ENCODE measurements at places on chromosomes 2 and 18.

DNA sequence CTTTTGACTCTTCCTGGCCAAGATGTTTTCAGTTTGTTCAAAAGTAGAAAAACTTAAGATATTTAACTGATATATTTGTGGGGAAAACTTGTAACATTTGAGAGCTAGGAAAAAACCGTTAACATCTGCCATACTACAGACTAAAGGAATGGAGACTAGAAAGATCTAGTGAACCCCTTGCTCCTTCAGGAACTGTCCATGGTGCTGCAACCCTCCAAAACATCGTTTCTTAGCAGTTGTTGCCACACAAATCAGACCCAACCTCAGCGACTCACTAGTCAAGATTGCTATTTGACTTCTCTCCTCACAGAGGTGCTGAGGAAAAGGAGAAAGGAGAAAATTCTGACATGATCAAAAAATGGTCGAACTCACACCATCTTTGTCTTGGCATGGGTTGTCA is 393.8 kb upstream of the LYPD1 start:
- DNase-seq, result no peak

DNA sequence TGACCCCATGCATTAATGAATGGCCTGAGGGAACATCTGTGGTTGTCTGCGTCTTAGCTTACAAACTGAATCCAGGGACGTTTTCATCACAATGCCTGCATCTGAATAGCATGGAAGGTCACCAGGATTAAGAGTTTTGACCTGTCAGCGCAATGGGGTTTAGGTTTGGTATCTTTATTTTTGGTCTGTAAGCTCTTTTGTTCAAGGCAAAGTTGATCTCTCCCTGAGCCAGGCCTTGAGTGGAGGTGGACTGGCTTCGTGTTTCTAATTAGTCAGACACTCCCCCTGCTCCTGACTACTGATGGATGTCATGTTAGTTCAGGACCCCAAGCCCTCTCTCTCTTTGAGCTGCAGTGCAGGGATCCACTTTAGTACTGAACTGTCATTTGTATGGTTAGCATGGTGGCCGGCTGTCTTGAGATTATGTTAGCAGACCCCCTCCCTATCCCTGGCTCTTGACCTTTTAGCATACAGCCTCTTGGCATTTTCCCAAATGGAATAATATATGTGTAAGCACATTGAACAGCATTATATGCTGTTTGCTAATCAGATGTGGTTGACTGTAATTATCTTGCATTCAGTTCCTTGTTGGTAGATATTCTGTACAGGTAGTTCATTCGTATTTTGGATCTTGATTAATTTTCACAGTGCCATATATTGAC is 59.2 kb downstream of the LYPD6 start:
- no peak for DNase-seq

DNA sequence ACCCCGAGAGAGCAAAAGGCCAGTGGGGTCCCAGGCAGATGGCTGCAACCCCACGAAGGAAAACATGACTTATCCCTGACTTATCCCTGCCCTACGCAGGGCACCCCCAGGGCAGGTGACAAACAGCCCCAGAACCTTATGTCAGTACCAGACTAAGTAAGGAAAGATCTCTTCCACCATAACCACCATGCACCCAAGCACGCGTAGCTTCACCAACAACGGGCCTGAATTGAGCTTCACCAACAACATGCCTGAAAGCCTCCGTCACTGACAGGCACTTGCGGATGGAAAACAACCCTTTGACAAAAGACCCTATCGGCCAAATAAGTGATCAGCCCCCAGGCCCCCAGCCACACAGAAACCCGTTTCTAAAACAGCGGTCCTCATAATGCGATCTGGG is 34.1 kb downstream of the HDAC4 start:
- no peak for DNase-seq

DNA sequence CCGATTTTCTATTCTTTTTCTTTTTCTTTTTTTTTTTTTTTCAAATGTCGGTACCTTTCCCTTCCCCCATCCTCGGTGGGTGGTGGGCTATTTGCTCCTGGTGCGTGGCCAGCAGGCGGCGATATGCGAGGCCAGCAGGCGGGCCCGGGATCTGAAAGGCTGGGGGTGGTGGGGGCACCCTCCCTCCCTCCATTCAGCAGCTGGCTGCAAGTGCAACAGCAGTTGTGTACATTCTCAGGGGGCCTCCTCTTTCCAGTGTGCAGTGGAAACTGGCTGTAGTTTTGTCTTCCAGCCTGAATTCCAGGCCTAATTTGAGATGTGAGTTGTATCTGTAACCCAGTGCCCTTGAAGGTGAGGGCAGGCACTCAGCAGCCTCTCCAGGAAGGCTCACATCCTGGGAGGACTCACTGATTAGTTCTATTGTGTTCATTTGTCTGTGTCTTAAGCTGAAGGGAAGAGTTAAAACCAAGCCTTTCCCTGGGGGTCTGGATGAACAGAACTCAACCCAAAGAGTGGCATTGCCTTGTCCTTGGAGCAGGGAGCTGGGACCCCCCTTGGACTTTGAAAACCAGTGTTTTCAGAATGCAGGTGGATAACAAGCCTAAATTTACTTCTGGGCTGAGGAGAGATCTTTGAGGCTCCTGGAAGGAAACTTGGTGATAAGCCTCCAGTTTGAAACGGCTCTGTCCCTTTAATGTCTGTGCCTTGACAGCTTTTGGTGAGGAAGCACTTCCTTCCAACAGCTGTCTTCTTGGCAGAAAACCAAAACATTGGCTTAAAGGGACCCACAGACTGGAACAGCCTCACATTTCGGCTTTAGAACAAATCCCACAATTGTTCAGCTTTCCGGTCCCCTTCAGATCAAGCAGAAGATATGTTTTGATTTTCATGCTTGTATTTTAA is 3.3 kb downstream of the MYCN start:
- DNase-seq, result peak; percentile 74

DNA sequence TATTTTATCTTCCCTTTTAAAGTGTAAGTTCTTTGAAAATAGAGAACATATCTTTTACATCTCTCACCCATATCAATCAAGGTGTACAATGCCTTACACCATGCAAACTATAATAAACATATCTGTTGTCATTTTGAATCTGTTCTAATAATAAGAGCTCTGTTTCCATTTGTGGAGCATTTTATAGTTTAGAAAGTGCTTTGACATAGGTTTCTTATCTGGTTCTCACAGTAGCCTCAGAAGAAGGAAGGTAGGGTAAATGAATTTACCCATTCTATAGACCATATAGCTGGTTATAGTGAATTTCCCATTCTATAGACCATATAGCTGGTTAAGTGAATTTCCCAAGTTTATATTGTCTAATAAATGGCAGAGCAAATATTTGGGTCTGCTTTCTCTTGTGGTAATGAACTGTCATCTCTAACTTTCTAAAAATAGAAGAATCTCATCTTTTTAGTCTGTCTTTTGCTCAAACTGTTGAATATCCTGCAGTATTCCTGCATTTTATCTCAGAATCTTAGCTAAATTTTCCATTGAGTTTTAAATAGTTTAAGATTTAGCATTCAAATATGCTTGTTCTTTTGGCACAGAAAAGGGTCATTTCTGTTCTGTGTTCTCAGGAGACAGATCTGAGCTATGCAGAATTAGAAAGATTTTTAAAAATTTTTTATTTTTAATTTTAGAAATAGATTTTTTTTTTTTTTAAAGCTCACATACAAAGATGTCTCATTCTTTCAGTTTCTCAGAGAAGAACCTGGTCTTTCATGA is 80.7 kb upstream of the STON1 start:
- no peak for DNase-seq

- DNase-seq, result no peak
Observed at GRCh38 chr2:132733094-132733493, 63.1 kb upstream of the LYPD1 start.

DNA sequence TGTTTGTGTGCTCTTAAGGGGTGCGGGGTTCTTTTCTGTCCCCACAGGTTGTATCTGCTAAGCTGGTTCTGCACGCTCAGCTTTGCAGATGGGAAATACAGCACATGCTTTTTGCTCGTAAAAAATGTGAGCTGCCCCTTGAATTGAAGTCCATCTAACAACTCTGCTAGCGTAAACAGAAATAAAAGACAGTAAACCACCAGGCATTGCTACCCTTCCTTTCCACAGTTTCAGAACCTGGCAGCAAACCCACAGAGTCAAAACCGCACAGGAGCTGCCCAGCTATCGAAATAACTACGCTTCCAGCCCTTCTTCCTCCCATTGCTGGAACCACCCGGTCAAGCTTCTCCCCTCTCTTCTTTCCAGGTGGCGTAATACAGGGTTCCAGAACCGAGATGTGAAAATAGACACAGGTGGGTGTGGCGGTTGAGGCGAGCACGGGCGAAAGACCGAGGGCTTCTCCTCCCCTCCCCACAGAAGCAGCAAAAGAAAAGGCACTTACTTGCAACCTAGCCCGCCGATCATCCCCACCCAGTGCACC is 479 bp downstream of the SCN9A start:
- DNase-seq, result peak; percentile 66

DNA sequence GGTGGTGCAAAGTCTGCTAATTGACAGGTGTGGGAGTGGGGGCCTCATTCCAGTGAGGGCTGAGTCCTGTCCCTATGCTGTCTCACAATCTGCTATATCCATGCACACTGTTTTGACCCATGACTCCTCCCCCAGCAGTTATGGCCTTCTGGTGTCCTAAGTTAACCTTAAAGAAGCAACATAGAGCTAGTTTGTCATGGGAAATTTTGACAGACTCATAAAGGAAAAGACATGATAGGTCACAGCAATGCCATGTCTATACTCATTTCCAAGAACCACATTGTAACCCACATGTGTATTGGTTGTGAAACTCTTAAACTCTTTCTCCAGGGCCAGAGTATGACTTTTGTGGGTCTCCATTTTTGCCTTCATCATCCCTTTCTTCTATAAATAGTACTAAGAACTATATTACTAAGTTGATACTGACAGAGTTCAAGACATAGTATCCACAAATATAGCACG is 78.2 kb upstream of the SLC1A4 start:
- DNase-seq, result no peak

GRCh38 chr2:4291430-4291829 is 588.1 kb downstream of the DCDC2C start:
- DNase-seq, result no peak

DNA sequence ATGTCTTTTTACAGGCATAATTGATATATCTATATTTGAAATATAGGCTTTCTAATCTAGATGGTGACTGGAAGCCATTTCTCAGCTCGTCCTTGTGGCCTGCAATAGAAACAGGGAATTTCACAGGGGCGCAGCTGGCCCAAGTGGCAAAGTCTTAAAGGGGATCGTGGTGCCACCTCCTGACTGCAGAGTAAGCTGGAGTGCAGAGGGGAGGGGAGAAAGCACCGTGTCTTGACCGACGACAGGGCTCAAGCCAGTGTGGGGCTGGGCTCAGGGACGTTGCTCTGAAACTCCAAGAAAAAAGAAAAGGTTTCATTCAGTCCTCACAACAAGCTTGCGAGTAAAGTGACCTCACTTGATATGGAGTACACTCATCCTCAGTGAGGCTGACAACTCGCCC is 255.1 kb downstream of the DCDC2C start:
- no peak for DNase-seq

- no peak for DNase-seq
Observed at GRCh38 chr18:32712860-32713259, 60.0 kb downstream of the KLHL14 start.

GRCh38 chr2:161681046-161681445 is 56.8 kb downstream of the SLC4A10 start:
- no peak for DNase-seq

GRCh38 chr2:134146620-134147019 is 107.3 kb upstream of the MGAT5 start:
- no peak for DNase-seq

- DNase-seq, result no peak
Observed at GRCh38 chr2:227665189-227665940, 1.2 kb upstream of the SCYGR5 start.

DNA sequence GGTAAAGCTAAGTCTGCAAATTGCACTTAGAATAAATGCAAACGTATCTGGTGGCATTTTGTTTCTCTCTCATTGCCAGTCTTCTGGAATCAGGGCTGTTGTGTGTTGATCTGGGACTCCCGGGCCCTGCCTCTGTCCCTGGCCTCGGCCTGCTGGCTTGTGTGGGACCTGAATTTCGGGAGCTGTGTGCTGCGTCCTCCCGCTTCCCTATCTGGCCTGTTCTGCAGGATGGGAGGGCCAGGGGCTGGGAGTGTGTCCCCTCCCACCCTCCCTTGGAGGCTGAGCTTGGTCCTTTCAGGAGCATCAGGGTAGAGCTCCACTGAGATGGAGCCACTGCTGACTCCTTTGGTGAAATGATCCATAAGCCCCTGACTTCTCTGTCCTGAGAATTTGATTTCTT is 118.5 kb downstream of the ACKR3 start:
- no peak for DNase-seq

GRCh38 chr2:195579776-195580555 is 77.1 kb upstream of the SLC39A10 start:
- no peak for DNase-seq

GRCh38 chr18:53883771-53884170 is 340.7 kb downstream of the MBD2 start:
- DNase-seq, result no peak

DNA sequence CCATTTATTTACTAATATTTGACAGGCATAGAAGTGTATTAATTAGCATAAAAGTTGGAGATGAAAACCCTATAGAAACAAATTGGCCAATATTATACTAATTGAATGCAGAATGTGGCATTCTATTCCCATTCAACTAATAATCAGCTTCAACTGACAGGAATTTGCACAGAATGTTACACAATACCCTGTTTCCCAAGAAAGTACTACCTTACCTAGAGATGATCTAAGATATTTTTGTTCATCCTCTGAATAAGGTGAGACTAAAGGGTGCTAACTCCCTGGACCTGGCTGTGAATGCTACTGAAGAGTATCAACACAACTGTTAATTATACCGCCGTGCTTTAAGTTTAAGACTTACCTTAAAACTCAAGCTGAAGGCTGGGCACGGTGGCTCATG is 28.9 kb downstream of the CEP68 start:
- no peak for DNase-seq

- no peak for DNase-seq
Observed at GRCh38 chr18:13175754-13176210, 42.8 kb upstream of the LDLRAD4 start.

DNA sequence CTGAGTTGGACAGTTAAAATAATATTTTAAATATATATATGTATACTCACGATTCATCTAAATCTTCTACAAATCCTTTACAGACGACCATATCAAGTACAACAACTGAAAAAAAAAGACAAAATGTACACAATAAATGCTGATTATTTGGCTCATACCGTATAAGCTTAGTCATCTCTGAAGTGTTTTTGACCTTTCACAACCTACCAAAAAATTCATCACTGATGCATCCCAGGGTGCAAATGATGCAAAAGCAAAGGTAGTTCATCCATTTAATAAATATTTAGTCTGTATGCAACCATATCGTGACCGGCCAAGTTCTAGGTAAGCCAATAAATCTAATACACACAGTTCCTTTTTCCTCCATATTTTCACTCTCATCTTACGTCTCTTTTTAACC is 1.1 kb downstream of the TMX3 start:
- DNase-seq, result no peak

DNA sequence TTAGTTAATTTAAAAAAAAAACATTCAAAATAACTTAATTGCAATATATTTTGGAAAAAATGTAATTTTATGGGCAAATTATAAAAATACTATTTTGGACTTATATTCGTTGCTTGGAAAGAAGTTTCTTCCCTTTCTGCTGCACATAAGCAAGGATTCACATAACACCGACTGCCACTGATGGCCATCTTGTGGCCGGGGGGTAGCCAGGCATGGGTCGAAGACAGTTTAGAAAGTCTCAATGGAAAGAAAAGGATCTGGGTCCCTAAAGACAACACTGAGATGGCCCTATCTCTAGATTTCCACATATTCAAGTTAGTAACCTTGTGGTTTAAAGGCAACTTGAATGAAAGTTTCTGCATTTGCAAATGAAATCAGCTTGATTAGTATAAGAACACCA is 318.6 kb downstream of the AKAIN1 start:
- no peak for DNase-seq

Measured in nucleus accumbens (tissue), 56 donors.